ENCODE measurements at places on chromosomes 7 and 10.
A peak's percentile ranks its signal among the peaks of the same experiment; 100 is the strongest.

- H3K27ac ChIP-seq: peak overlapping the region; percentile 36
- H3K4me1 ChIP-seq: peaks cover 25% of the 10 kb centered on the region
- DNase-seq: no peak
- peaks cover 26% of the 10 kb centered on the region for H3K36me3 ChIP-seq
- no peak overlapping the region for H3K4me3 ChIP-seq
- no peaks in the 10 kb centered on the region for H3K27me3 ChIP-seq
Measured at GRCh38 chr7:74371381-74372341, 82.0 kb upstream of the GTF2IRD1 start.

GRCh38 chr10:12109286-12109685 is 20.2 kb upstream of the SEC61A2 start:
- no peak overlapping the region for H3K4me3 ChIP-seq
- H3K36me3 ChIP-seq: peaks cover 81% of the 10 kb centered on the region
- H3K27ac ChIP-seq: no peak overlapping the region
- no peaks in the 10 kb centered on the region for H3K27me3 ChIP-seq

DNA sequence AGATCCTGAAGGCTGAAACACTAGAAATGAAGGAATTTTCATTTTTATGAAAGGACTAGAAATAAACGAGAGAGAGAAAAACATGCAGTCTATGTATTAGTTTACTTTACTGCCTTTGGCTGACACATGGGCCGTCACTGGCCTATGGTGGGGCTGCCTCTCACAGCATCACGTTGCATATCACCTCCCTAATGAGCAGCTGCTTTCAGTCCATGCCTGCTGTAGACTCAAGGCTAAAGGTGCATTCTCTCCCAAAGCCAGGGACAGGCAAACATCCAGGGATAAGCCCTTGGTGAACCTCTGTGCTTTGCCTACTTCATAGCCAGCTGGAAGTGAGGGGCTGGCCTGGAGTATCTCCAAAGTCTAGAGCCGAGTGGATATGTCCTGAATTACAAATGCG is 359.4 kb downstream of the GPAM start:
- no peaks in the 10 kb centered on the region for H3K4me1 ChIP-seq
- H3K27ac ChIP-seq: no peak overlapping the region
- no peaks in the 10 kb centered on the region for H3K36me3 ChIP-seq

DNA sequence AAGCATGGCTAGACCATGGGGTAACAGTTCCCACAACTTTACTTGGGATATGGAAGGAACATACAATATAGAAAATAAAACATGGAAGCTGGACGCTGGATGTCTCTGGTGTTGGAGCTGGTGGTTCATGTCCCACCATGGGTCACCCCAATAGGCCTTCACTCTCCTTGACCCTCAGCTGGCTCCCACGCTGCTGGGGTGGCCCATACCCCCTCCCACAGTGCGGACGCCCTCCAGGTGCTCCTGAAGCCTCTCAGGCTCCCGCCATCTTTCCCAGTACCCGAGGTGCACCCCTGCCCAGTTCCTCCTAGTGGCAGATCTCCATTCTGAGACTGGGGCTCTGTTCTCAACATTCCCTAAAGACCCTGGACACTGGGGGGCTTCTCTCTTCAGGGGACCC is 5.8 kb upstream of the CPA1 start:
- H3K27ac ChIP-seq: peak overlapping the region; percentile 91
- no peaks in the 10 kb centered on the region for H3K27me3 ChIP-seq
- H3K36me3 ChIP-seq: no peaks in the 10 kb centered on the region
- peaks cover 42% of the 10 kb centered on the region for H3K4me1 ChIP-seq
- DNase-seq: no peak

Data from heart right ventricle (tissue), 16 donors.